ENCODE measurements at places on chromosomes 16 and 17. TPM values are rescaled to one million over a fixed set of nuclear protein-coding genes. Genes with fewer than 3 reads are reported as not detected.

Gene KCNH4
- total RNA-seq: 0.24 TPM

Gene ABCA8
- 0.15 TPM for total RNA-seq

Gene POLG2
- total RNA-seq: 42.7 TPM

Gene TSPAN10
- total RNA-seq: 1.5 TPM

Gene SPNS2
- total RNA-seq: 0.87 TPM

Gene ZSCAN32
- 16.7 TPM for total RNA-seq

Gene ASIC2
- total RNA-seq: 2.7 TPM

Gene ICAM2
- total RNA-seq: 0.33 TPM

DNA sequence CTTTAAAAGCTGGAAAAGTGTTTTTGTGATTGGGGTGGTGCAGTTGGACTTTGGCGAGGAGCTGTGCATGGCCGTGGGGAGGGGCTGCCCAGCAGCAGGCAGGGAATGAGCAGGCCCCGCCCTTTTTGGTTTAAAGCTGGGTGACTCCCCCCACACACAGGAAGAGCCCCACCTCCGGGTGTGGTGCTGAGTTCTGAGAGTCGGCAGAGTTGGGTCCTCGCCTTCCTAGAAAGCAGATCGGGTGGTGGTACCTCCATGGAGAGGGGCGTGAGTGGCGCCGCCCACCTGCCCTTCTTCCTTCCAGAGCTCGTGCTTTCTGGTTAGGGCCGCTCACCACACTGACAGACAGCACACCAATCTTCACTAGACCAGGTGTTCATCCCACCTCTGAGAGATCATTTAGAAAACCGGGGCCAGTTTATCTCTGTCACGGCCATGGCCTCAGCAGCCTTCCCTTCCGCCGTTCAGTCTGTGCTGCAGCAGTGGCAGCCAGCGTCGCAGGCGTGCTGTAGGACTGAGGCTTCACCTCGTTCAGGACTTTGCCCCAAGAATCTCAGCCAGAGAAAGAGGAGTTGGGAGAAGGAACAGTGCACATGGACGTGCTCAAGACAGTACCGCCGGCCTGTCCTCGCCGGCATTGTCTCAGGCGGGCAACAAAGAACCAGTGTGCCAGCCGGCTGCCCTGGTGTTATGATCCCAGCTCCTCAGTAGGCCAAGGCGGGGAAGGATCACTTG lies 144.0 kb upstream of the CHMP6 start:
- DNase-seq: no peak

DNA sequence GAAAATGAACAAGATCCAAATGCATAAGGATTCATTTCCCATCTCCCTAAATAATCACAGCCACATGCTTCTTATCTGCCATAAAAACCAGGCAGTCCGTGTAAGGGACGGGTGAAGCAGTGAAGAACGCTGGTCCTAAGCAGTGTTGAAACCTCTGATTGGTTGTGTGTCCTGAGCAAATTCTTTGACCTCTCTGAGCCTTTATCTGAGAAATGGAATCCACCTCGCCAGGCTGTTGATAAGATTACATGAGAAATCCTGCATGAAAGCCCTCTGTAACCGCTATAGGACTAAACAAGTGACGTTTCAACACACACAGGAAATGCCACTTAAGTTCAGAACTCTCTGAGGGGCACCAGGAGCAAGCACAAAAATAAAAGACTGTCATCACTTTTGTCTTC lies 26.8 kb downstream of the GAS7 start:
- no peak for DNase-seq

DNA sequence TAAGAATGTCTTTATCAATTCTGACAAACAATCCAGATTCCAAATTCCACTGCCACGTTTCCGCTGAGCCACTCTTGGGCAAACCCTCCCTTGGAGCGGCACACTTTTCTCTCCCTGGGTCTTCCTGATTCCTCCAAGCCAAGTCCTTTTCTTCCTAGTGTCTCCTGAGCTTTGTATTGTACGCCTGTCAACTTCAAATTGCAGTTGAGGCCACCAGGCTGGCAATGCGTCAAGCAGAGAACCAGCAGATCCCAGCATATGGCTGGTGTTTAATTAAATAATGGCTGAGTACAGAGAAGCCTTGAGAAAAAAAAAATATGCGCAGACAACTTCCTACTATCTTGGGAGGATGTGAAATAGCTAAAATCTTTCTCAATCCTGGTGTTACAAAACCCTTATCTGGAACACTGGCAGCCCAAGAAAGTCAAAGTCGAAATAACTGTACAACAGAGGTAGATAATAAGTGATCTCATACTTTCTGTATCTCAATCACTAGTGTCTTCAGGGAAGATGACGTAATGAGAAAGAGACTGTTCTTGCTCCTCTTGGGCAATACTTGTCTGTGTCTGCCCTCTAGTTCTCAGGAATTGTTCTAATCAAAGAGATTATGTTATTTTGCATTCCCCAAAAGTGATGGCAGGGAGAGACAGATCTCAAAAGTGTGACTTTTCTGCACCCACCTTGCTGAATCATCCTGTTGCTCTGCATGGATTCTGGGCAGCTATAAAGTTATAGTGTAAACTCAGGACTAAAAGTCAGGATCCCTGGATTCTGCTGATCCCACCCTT lies 15.0 kb downstream of the SMIM36 start:
- no peak for DNase-seq

DNA sequence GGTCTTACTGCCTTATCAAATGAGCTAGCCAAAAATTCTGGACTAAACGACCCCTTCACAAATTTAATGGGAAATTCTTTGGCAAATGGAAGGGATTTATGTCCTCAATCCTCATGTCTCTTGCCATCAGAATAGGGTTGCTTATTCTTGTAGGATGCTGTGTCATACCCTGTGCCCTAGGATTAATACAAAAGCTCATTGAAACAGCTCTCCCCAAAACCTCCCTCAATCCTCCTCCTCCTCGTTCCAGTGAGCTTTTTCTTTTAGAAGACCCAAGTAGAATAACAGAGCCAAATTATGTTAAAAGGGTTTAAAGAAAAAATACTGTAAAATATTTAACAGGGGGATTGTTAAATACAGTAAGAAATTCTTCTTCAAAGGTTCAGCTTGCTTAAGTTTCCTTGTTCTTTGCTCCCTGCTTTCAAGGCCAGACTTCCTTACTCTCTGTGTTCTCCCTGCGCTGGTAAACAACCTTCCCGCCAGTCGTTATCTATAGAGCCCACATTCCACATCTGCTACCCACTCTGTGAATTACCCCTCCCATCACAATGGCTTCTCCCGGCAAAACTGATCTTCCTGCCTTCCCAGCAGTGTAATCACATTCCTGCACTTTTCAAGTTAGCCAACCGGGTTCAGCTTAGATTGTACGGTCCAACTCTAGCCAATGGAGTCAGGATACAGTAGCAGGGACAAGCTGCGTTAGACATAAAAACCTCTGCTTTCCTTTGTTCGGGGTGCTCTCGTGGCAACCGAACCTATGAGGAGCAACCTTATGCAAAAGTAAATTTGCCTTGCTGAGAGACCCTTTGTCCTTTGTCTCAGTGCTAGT lies 9.7 kb downstream of the HPR start:
- DNase-seq: no peak

DNA sequence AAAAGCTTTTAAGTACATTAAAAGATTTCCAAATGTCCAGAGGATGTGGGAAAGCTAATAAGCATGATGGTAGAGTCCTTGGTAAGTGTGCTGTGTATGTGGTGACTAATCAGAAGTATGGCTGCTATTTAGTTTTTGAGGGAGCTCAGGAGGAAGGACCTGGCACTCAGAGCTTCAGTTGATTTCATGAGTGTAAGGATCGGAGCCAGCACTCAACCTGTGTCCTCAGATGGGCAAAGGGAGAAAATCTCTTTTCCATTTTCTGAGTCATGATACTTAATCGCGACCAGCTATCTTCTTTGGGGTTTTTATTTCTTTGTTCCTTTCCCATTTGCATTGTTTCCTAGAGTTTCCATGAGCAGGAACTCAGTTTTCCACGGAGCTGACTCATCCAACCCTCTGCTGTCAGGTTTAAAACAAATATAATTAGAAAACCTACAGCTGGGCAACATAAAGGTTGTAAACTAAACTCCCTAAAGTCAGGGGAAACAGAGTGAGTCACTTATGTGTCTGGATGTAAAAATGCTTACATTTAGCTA lies 125.4 kb downstream of the MAP2K6 start:
- DNase-seq: no peak

GRCh38 chr17:49365667-49366066 lies 3.6 kb upstream of the ZNF652 start:
- DNase-seq: peak; percentile 52

- DNase-seq: peak; percentile 100
These were observed at the start of gene MSRB1 for GRCh38 chr16:1942810-1943726. Gene MSRB1, minus strand, starts transcription at chr16:1943199. Its CDS starts 43 bp downstream, at chr16:1943156.

- no peak for DNase-seq
These were observed 23.4 kb downstream of the PGS1 start for GRCh38 chr17:78401891-78402290.

DNA sequence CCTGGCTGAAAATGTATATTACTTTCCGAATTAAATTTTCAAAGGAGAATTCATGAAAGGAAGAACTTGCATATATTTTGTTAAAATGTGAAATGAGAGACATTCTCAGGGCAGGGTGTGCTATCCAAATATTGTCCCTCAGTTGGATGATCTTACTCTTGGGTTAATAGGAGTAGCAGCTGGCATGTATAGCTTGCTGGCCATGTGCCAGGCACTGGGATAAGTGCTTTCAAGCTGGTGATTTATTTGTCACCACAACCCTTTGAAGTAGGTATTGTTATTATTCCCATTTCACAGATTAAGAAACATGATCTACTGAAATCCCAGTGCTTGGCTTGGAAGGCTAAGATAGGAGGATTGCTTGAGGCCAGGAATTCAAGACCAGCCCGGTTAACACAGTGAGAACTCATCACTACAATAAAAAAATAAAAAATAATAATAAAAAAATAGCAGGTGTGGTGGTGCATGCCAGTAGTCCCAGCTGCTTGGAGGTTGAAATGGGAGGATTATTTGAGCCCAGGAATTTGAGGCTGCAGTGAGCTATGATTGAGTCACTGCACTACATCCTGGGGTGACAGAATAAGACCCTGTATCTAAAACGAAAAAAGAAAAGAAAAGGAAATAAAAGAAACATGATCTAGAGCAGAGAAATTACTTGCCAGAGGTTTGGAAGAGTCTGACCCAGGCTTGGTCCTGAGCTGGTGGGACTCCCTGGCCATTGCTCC lies 11.6 kb upstream of the MPHOSPH6 start:
- no peak for DNase-seq

- DNase-seq: no peak
These were observed 78.7 kb upstream of the METRNL start for GRCh38 chr17:83000738-83001137.

DNA sequence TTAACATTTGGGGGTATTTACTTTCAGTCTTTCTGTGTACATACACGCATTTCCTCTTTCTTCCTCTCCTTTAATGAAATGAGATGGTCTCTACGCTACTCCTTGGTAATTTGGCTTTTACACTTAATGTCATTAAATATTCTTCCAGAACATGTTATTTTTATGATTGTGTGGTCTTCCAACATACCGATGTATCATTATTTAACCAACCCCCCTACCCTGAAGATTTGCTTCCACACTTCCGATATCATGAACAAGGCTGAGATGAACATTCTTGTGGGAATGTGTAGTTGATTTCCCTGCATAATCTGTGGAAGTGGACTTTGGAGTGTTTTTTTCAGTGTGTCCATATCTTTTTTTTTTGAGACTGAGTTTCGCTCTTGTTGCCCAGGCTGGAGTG lies 2.3 kb upstream of the PGS1 start:
- no peak for DNase-seq

DNA sequence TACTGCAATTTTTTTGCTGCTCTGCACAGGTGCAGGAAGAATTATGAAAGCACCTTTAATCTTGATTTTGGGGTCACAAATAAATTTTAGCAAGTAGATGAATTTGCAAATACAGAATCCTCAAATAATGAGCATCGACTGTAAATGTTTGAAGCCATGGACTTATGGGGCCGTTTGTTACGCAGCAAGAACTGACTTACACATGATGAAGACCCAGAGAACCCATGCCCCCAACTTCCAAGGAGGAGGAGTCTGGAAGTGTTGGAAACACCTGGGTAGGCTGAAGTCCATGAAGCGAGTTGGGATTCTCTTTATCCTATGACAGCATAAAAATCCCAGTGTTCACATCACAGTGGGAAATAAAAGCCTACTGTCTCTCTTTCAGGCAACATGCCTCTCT lies 176.6 kb downstream of the RBFOX3 start:
- no peak for DNase-seq

DNA sequence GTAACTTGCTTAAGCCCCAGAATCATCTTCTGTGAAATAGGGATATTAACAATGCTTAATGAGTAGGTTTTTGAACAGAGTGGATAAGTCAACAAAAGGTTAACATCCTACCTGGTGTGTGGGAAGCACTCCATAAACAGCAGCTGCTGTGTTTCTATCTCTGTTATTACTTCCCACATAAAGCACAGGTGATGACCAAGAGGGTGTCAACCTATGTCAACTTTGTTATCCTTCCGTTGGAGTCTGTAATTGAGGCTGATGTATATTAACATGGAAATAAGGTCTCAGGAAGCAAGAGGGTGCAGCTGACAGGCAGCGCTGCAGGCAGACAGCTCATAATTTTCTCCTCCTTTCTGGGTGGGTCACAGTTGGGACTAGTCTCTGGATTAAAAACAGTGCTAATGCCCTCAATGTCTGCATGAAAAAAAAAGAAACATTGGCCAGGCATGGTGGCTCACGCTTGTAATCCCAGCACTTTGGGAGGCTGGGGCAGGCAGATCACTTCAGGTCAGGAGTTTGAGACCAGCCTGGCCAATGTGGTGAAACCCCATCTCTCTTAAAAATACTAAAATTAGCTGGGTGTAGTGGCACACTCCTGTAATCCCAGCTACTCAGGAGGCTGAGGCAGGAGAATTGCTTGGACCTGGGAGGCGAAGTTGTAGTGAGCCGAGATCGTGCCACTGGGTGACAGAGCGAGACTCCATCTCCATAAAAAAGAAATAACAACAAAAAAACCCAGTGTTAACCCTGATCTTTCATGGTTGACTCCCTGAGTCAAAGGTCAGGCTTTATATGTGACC lies 269.6 kb downstream of the SNX29 start:
- DNase-seq: no peak

DNA sequence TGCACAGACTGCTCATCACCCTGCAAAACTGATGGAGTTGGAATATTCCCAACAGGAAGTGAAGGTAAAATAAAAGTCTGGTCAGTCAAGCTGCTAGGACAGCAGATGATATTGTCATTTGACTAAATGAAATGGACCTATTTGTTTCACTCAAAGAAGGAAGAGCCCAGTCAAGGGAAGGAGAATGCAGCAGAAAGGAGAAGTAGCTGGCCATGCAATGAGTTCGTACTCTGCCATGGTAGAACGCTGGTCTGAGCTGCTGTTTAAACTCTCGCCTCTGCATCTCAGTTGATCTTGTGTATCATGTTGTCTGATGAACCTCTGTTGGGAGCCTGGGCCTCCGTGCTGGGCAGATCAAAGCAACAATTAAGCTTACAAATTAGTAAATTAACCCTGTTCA lies 15.6 kb upstream of the YPEL2 start:
- no peak for DNase-seq

Data from WTC11 (cell line).